AG09309 (cell line): ENCODE measurements at places on chromosomes 16 and 17.

DNA sequence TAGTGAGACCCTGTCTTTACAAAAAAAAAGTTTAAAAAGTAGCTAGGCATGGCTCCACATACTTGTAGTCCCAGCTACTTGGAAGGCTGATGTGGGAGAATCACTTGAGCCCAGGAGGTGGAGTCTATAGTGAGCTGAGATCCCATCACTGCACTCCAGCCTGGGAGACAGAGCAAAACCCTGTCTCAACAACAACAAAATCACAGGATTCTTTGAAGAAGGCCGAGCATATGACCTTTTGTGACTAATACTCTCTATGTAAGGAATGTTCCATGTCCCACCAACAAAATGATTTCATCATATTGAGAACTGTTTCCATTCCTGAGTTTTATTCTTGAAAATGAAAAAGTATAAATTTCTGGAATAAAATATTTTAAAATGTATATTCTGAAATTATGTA, 58.9 kb upstream of the EFCAB3 start:
- no peak for DNase-seq

DNA sequence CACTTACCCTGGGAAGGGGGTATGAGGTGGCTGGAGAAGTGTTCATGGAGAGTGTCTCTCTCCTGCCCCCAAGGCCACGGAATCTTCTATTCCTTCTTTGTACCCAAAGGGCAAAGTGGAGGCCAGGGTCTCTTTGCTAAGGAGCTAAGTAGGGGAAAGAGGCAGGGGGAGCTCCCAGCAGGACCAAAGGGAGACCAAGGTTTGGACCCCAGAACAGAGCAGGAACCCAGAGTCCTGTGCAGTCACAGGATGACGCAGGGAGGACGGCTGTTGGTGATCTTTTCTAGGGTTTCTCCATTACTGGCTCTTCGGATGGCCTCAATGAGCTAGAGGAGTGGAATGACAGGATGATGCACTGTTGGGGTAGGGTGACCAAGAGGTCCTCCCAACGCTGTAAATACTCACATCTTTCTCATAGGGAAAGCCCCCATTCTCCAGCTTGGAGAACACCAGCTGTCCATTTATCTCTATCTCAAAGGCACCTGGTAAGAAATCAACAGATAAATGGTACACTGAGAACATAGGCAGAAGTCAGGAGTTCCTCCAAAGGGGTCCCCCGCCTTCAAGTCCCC, 966 bp downstream of the MIEN1 start:
- no peak for DNase-seq

DNA sequence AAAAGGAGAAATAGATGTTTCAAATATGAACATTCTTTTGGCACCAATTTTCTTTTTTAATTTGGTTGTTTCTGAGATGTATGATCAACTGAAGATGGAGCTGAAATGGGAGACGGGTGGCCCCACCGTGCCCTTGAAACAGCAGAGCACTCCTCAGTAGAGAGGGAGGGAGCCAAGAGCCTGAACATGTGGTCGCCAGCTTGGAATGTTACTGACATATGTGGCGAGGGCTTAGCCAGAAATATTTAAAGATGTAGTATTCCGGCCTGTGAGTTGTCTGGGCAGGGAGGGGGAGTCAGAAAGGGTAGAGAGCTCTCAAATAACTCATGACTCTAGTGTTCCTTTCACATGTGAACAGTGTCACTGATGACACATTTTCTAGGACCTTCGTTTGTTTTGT, 13.3 kb upstream of the MRC2 start:
- peak; percentile 79 for DNase-seq

GRCh38 chr16:24088767-24089166, 167.4 kb upstream of the CACNG3 start:
- no peak for DNase-seq

DNA sequence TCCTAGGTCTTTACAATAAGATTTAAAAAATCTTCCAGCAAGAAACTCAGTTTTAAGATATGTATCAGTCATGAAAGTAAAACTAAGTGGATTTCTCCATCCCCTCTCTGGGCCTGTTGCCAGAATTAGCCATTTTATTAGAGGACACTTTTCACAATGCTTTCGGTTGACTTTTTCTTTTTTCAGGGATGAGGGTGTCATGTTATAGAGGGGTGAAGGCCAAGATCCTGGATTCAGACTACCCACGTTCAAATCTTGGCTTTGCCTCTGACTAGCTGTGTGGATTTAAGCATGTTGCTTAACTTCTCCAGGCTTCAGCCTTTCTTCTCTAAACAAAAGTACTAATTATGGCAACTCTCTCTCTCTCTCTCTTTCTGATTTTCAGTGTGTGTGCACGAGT, 111.7 kb upstream of the COX10 start:
- DNase-seq: peak; percentile 48

GRCh38 chr16:72620853-72621252, 427.1 kb downstream of the ZFHX3 start:
- no peak for DNase-seq
